IMR-90 (cell line): ENCODE measurements at places on chromosomes 1 and 21.

GRCh38 chr1:147413110-147413605 is 128.1 kb upstream of the BCL9 start:
- DNase-seq: no peak

DNA sequence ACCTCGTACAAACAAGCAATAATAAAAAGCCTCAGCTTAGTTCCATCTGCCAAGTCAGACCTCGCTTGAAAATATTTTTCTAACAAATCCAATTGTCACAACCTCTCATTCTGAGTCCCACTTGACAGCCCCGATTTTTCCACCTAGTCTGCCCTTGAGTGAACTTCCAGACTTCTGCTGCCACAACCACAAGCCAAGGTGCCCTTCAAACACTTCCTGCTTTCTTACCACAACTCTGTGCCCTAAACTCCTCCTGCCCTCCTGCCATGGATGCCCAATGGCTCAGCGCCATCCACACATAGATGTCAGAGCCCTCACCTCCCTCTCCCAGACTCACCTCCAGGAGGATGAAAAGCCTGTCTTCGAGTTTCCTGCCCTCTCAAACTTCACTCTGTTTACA is 3.9 kb downstream of the TMPRSS2 start:
- no peak for DNase-seq

DNA sequence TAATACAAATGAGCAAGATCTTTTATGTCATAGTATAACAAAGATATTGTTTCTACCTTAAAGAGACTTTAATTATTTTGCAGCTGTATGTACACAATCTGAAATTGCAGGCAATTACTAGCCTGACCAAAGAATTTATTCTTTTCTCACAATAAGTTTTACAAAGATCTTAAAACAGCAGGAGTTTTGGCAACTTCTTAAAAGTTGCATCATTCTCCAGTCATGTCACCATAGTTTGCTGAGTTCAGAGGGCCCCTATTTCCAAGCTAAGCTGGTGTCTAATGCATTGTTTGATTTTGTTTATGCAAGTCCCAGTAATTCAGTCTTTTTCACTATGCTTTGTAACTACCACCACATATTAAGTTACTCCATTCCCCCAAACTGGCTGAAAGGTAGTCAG is 114.8 kb downstream of the DNAH14 start:
- DNase-seq: no peak

GRCh38 chr1:238489006-238489405 is 598.3 kb upstream of the ZP4 start:
- peak; percentile 59 for DNase-seq

- DNase-seq: no peak
Observed at GRCh38 chr1:86436041-86436440, 12.1 kb downstream of the CLCA2 start.

GRCh38 chr1:176894450-176894849 is 270.1 kb downstream of the ASTN1 start:
- DNase-seq: no peak

- no peak for DNase-seq
Observed at GRCh38 chr21:24423546-24423945, 1183.7 kb downstream of the MRPL39 start.

DNA sequence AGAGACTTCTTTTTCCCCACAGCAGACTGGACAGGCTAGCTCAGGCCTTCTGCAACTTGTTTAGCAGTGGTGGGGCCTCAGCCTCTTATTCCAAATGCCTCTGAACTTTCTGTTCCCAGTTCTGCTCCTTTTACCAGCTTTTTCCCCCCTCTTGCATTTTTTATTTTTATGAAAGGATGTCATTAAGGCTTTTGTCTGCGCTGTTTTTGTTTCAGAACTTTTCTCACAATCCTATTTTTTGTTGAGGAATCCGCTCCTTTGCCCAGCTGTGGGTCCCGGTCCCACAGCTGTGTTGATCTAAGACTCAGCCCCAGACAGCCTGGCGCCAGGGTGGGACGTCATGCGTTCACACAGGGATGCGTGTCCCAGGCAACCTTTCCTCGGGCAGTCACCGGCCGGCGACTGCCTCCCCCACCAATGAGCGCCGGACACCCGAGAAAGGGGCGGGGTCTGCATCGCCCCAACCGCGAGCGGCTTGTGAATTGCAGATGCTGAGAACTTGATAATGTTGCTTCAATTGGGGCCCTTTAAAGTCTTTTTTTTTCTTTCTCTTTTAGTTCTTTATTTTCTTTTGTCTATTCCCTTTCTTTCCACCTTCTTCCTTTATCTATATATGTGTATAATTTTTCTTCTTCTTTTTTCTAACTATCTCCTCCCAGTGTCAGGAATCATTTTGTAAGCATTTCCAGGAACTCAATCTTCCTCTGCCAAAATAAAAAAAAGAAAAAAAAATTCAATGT is 3.0 kb upstream of the ID3 start:
- peak; percentile 99 for DNase-seq

GRCh38 chr1:1601564-1602303 is 1.8 kb upstream of the FNDC10 start:
- DNase-seq: no peak

- no peak for DNase-seq
Observed at GRCh38 chr21:18318156-18318555, 73.5 kb downstream of the CHODL start.

- no peak for DNase-seq
Observed at GRCh38 chr1:148374101-148374500, 109.0 kb downstream of the PPIAL4G start.

- DNase-seq: peak; percentile 85
Observed at GRCh38 chr1:45442272-45442671, 48.7 kb downstream of the TESK2 start.

GRCh38 chr1:41361495-41362356 is 492 bp downstream of the FOXO6 start:
- DNase-seq: no peak

DNA sequence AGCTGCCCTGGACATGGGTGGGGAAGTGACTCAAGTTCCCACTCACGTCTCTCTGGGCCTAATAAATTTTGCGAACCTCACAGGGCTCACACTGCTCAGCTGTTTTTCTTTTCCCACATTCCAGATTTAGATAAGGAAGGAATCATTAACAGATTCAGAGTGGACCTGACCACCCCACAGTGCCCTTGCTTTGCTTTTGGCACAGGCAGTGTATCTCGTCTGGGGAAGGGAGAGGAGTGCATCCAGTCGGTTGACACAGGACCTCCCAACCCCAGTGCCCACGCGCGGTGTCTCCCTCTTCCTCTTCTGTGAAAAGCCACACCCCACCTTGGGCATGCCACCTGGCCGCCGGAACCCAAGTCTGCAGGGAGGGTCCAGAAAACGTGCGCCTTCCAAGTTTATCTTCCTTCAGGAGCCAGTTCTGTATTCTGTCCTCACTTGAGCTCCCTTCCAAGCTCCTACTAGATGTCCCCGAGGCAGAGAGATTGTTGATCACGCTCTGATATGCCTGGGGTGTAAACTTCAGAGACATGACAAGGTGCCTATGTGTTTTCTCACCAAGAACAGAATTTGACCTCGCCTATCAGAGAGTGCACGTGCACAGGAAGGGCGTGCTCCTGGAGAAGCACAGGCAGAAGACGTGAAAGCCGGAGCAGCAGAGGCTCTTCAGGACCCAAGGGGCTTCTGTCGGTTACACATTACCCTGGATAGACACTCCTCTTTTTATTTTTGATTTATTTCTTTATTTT is 9.5 kb upstream of the SLC2A5 start:
- no peak for DNase-seq

GRCh38 chr1:33723251-33723650 is 140.6 kb upstream of the HMGB4 start:
- DNase-seq: no peak

- no peak for DNase-seq
Observed at GRCh38 chr1:169768161-169768560, 26.5 kb downstream of the METTL18 start.

DNA sequence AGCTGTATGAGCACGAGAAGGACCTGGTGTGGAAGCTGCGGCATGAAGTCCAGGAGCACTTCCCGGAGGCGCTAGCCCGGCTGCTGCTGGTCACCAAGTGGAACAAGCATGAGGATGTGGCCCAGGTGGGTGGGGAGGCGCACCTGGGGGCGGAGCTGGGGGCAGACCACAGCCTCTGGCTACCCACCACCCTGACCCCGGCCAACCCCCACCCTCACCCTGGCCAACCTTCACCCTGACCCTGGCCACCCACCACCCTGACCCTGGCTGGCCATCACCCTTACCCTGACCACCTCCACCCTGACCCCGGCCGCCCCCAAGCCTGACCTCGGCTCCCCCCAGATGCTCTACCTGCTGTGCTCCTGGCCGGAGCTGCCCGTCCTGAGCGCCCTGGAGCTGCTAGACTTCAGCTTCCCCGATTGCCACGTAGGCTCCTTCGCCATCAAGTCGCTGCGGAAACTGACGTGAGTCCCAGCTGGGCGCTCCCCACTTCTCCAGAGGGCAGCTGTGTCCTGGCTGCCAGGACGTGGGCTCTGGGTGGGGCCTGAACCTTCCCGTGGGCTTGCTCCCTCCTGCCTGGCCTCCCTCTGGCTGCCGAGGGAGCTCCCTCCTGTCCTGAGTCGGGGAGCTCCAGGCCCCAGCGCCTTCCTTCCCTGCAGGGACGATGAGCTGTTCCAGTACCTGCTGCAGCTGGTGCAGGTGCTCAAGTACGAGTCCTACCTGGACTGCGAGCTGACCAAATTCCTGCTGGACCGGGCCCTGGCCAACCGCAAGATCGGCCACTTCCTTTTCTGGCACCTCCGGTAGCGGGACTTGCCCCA is 69.5 kb downstream of the PIK3CD start:
- no peak for DNase-seq

GRCh38 chr21:30234643-30235042 is 18.7 kb upstream of the CLDN8 start:
- DNase-seq: no peak

GRCh38 chr21:46151261-46151988 is 4.0 kb downstream of the FTCD start:
- DNase-seq: no peak

- DNase-seq: no peak
Observed at GRCh38 chr21:35377505-35378090, 328.5 kb upstream of the RUNX1 start.

GRCh38 chr1:244651956-244652622 is 837 bp upstream of the DESI2 start:
- peak; percentile 11 for DNase-seq

DNA sequence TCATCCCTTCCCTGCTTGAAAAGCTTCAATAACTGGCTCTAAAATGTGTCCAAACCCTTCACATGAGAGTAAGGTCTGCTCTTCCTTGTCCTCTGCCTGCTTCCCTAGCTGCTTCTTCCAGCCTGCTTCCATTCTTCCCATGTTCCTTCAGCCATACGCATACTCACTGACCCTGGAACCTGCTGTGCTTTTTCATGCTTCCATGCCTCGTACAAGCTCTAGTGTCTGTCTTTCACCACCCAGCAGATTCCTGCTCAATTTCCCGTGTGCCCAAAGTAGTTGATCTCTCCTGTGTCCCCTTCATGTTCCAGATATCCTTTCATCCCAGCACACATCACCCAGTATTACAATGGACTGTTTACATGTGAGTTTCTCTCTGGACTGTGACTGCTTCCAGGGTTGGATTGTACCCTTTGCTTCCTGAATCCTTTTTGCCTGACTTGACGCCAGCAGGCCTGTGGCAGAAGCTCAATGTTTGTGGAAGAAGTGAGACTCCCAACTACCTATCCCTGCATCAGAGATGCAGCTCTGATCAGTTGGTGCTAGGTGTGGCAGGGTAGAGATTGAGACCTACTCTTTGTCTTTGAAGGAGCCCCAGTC is 35.9 kb upstream of the RNF19B start:
- DNase-seq: no peak

DNA sequence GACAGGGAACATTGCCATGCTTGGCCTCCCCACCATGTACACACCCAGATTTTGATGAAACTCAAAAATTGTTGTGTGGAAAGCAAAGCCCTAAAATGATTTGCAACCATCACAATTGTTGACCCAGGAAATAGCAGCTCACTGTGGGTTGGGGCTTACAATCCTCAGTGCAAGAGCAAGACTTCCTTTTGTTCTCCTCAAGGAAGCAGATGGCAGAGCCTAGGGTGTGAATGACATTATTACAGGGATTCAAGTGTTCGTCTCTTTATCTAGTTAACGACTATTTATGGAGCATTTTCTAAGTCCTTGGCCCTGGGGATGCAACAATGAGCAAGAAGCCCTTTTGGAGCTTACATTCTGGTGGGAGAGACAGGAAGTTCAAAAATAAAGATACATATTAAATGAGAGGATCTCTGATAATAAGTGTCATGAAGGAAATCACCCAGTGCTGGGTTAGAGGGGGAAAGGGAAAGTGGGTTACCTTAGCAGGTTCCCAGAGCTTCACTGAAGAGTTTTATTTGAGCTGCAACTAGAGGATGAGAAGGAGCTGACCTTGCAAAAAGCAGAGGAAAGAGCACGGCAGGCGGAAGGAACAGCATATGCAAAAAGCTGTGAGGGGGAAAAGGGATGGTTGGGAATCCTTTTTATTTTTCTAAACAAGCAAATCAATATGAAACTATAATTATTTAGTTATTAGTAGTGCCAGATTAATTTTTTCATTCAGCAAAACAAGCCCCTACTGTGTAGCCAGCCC is 38.5 kb upstream of the ID3 start:
- no peak for DNase-seq

DNA sequence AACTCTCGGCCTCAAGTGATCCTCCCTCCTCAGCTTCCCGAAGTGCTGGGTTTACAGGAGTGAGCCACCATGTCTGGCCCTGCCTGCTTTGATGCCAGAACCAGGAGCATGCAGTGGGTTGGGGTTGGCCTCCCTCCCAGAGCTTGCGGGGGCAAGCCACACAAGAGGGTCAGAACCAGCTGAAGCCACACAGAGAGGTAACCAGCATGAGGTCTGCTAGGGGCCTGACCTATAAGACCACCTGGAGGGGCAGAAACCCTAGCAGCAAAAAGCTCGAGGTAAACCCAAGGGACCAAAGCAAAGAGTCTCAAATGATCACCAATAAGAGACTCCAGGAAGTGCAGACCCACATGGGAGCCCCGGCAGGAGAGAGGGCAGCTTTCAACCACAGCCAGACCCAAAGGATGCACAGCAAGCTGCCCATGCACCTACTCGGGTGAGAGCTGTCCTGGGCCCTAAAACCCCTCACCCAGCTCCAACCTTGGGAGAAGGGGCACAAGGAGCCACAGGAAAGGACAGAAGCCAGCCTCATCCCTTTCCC is 81.2 kb downstream of the TOMM20 start:
- no peak for DNase-seq

DNA sequence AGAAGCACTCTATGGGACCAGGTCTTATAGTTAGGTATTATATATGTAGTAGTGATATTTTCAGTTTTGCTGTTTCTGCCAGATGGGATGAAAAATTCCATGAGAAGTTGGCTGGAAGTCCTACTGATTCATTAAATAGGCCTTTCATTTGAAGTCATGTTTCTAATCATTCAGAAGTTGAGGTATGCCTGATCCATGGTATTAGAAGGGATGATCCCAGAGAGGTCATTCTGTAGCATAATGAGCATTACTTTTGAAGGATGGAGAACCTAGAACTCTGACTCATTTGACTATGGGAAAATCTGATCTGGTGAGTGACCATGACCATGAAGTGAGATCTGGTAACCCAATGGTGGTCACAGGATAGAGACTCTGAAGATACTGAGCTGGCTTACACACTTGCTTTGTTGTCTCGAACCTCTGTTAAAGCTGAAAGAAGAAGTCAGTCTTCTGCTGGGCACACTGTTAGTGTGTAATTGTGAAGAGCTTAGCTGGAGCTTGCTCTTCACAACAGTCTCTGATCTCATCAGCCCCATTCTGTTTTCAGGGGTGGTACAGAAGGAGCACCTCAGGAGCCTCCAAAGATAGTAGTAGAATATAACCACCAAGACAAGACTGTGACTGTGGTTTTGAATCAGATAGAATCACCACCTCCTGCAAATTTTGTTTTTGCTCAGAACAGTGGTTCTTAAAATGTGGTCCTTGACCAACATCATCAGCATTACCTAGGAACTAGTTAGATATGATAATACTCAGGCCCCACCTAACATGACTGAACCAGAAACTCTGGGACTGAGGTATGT is 9.0 kb downstream of the MGST3 start:
- peak; percentile 52 for DNase-seq
